ENCODE measurements at places on chromosomes 1 and 21.

- DNase-seq = no peak
Observed at GRCh38 chr1:18241891-18242290, 134.3 kb downstream of the IGSF21 start.

DNA sequence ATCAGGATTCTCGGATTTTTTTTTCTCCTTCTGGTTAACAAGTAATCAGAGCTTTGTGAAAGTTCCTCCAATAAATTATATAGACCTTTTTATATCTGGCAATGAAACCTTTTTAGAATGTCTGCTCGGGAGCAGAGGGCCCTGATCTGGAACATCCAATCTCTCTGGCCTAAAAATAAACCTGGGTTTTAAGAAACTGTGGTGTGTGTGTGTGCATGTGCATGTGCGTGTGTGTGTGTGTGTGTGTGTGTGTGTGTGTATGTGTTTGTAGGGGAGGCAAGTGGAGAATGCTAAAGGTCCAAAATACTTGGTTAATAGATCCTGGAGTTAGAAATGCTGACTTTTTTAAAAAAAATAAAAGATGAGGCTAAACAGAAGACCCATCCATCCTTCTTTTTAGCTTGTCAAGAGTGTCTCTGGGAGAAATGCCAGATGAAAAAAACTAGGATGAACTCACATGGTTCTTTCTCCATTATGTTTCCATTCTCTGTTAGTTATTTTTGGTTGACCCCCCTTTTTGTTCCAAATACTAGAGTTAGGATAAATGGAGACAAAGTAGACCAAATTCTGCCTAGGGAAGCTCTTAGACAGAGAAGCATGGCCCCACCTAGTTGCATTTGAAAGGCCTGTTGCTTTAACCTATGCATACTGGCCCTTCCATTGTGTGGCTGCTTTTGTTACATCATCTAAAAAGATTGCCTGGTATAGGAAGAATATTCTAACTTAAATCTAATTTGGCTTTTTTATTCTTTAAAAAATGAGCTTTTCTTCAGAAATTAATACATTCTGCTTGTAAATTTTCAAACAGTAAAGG, 175.9 kb downstream of the PAPPA2 start:
- DNase-seq = no peak

DNA sequence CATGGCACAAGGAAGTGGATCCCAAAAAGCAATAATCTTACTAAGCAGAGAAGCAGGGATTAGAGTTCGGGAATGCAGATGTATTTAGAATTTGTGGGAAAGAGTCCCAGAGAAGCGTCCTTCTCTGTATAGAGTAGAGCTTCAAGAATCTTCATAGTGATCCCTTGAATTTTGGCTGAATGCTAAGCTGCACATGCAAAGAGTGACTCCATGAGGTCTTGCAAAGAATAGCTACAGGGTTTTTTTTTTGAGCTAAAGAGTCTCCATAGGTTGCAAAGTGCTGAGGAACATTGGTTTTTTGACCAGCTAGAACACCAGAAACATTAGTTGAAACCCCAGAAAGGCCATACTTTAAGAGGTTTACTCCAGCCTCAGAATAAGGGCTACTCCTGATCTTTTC, 206.7 kb downstream of the CTH start:
- DNase-seq = no peak

DNA sequence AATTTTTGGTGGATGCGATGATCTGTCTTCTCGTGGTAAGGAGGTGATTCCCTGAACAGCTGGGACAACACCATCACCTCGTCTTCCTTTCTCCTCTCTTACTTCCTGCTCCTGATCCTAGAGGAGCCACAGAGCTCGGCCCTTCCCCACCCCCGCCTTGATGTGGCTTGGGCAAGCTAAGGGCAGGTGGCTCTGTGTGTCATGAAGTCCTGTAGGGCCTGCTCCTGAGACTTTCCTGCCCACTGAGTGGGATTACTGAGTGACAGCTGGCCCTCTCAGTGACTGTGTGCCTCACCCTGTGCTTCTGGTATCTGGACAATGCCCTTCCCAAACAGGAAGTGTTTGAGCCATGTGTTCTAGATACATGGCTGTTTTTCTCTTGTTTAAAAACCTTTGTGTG, 153.0 kb downstream of the KCNJ6 start:
- no peak for DNase-seq

DNA sequence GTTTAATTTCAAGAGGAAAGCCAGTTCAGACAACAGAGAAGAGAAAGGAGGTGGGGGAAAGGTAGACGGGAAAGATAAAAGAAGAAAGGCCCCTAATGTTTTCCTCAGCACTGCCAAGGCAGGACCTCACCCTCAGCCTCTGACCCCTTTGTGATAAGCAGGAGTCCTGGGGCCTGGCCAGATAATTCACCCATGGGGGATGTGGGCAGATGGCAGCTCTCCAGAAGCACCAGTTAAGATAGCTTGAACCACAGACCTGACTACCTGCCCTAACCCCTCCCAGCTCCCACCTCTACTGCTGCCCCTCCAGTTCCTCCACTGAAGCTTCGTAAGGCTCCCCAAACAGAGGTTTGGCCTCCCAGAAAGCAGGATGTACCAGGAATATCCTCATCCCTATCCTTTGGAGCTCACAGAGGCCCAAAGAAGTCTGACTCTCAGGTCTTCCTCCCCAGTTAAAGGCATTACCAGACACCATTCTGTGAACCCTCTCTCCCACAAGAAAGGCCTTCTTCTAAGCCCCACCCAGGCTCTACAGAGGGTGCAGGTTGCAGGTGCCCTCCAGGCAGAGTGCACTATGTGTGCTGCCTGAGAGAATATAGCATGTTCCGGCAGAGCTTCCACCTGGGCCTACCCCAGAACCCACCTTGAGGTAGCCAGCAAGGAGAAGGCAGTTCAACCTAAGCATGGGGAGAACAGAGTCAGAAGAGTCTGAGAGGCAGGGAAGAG, 9.2 kb upstream of the SNAPIN start:
- DNase-seq = no peak

DNA sequence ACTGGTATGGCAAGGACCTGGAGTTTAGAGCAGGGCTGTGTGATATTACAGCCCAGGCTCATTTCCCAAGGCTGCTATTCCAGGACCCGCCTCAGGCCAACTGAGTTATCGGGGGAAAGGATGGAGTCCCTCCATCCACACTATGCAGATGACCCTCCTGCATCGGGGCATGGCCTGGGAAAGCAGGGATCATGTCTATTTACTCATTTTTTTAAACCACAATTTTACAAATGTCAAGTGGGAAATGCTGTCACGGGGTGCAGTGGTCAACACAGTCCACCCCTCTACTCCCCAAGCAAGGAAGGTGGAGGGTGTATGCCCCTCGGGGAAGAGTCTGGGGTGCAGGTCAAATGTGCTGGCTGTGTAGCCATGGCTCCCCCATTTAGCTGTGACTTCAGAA, 6.1 kb upstream of the CLEC20A start:
- no peak for DNase-seq

- no peak for DNase-seq
Observed at GRCh38 chr1:91148641-91149069, 126.8 kb upstream of the ZNF644 start.

GRCh38 chr1:61910035-61910434, 167.8 kb downstream of the PATJ start:
- DNase-seq = no peak

DNA sequence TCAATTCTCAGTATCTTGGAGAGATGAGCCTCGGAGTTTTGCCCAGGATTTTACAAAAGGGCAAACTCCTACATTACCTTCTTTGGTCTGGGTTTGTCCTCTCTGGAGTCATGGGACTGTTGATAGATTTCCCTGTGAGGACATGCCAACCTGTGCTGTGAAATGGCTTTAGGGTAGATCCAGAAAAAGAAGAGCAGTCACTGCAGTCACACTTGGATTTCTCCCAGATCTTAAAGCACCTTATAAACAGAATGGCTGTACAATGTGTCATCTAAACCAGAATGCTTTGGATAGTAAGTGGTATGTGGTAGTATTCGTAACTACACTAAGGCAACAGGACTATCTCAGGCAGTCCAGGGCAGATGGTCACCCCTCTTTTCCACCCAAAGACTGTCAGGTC, 1.9 kb upstream of the CSRP1 start:
- no peak for DNase-seq

- no peak for DNase-seq
Observed at GRCh38 chr1:19524791-19525190, 39.5 kb upstream of the CAPZB start.

DNA sequence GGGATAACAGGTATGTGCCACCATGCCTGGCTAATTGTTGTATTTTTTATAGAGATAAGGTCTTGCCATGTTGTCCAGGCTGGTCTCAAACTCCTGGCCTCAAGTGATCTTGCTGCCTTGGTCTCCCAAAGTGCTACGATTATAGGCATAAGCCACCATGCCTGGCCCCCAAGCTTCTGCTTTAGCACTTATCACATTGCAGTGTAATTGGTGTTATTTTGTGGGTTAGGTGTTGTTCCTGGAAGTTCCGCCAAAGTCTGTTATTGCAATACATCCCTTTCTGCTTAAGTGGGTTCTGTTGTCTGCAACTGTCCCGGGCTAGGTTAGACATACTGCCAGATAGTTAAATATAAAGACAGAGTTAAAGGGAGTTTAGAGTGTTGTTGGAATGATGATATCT, 3.4 kb downstream of the ZCCHC17 start:
- no peak for DNase-seq

DNA sequence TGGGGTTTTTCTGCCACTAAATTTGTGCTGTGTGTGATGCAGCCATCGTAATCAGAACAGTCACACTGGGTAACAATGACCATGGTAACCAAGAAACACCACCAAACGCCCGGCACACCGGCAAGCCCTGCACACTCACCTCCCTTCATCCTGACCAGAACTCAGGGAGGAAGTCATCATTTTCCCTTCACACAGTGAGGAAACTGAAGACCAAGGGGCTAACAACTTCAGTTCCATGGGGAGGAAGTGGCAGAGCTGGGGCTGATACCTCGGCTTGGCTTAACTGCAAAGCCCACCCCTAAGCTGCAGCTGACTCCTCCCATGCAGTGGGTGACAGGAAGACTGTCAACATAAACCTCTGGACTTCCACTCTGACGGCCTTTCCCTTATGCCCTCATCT, 69.3 kb upstream of the BCAR3 start:
- no peak for DNase-seq

DNA sequence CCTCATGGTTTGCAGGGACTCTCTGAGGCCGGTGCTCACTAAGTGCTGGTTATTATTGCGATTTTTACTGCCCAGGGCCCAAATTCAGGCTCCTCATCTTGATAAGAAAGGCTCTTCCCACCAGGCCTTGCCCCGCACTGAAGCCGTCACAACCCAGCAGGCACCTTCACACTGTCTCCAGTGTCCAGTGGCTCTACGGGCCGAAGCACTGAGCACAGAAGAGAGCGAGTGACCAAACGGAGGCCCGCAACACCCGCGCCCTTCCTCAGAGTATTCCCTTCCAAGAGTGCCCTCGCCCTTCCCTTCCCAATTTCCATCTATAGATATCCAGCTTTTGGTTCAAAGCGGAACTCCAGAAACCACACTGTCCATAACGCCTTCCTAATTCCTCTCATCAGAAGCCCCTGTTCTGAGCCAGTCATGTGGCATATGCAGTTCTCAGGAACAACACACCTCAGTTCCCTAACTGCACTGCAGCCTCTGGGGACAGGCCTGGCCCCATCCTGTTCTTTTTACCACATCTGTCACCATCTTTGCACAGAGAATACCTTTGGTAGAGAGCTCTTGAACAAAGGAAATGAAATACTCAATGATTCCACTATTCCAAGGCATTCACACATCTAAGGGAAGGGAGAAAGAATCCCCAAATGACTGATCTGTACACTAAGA, 15.1 kb downstream of the FALEC start:
- no peak for DNase-seq

- no peak for DNase-seq
Observed at GRCh38 chr1:230493264-230493663, 67.1 kb upstream of the PGBD5 start.

DNA sequence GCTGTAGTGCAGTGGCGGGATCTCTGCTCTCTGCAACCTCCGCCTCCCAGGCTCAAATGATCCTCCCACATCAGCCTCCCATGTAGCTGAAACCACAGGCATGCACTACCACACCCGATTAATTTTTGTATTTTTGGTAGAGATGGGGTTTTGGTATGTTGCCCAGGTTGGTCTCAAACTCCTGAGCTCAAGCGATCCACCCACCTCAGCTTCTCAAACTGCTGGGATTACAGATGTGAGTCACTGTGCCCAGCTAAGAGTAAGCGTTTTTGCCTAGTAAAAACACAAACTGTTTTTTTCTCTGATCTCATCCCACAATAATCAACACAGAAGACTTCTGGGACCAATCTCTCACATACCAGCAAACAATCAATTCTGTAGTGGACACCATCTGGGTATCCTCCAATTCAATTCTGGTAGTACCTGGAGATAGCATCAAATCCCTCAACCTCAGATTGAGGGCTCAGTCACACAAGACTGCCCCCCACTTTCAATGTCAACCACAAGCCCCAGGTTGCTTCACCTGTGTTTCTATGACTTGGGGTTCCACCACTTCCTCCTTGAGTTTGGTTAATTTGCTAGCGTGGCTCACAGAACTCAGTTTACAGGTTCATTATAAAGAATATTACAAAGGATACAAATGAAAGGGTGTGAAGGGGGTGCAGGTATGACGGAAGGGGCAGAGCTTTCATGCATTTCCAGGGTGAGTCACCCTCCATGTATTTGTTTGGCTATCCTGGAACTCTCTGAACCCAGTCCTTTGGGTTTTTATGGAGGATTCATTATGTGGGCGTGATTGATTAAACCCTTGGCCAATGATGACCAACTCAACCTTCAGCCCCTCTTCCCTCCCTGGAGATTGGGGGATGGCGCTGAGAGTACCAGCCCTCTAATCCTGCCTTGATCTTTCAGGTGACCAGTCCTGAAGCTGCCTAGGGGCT, 40.0 kb upstream of the RHOU start:
- no peak for DNase-seq

DNA sequence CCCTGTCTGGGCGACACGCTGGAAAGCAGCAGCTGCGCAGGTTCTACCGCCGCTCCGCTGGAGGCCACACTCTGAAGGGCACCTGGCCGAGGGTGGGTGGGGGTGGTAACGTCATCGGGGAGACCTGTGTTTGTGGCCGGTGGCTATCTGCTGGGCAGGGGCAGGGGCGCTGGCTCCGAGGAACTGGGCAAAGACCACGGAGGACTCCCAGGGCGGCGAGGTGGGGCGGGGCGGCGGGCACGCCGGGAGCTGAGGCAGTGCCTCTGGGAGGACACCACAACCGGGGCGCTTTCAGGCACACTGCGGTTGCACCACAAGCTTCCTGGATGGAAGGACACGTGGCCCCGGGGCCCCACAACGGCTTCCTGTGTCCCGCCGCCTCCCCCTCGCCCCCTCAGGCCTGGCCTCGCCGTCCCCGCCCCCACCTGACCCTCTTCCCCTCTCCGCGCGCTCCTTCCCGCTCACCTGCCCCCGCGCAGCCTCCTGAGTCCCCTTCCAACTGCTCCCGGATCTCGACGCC, 3.3 kb upstream of the DENND2D start:
- peak; percentile 88 for DNase-seq

GRCh38 chr1:172717722-172718465, 59.0 kb downstream of the FASLG start:
- DNase-seq = no peak

- DNase-seq = no peak
Observed at GRCh38 chr1:10525208-10525607, 50.5 kb downstream of the PEX14 start.

Measured in stimulated activated CD4-positive, alpha-beta T cell treated with anti-CD3 and anti-CD28 coated beads, Interleukin-12 subunit alpha, Interleukin-12 subunit beta, amount 100 ng/mL, for 24 hours (primary cell).